ENCODE measurements at places on chromosomes 7 and 10. TPM values are rescaled to one million over a fixed set of nuclear protein-coding genes. Genes with fewer than 3 reads are reported as not detected.

GRCh38 chr7:42886129-42886528, 25.7 kb downstream of the C7orf25 start:
- DNase-seq, result no peak
- no peak overlapping the region for H3K27ac ChIP-seq
- H3K4me3 ChIP-seq, result no peak overlapping the region
- H3K27me3 ChIP-seq, result no peaks in the 10 kb centered on the region

DNA sequence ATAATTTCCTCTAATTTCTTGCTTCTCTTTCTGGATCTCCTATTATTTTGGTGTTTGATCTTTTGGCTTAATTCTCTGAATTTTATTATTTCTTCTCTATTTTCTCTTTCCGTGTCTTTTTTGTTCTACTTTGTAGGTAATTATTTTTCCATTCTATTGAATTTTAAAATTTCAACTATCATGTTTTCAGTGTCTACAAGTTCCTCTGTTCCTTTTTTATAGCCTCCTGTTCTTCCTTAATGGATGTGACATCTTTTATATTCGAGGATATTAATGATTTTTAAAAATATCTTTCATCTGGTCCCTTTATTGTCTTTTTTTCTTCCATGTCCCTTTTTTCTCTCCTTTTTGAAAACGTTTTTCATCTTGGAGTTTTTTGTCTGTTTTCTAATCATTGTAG, 11.1 kb downstream of the CDC123 start:
- H3K27ac ChIP-seq, result no peak overlapping the region
- H3K4me1 ChIP-seq, result no peaks in the 10 kb centered on the region
- no peak for DNase-seq
- peaks cover 24% of the 10 kb centered on the region for H3K36me3 ChIP-seq
- H3K4me3 ChIP-seq, result no peak overlapping the region

- DNase-seq, result no peak
- no peaks in the 10 kb centered on the region for H3K36me3 ChIP-seq
- no peaks in the 10 kb centered on the region for H3K4me1 ChIP-seq
- no peak overlapping the region for H3K27ac ChIP-seq
- H3K4me3 ChIP-seq, result no peak overlapping the region
Observed at GRCh38 chr10:10831085-10831484, 186.6 kb upstream of the CELF2 start.

The PAX4 gene
- total RNA-seq, result not detected

The MACROH2A2 gene
- total RNA-seq, result 3.3 TPM

The PNLIPRP1 gene
- not detected for total RNA-seq
